PC-3 (cell line): ENCODE measurements at places on chromosomes 1 and 21. TPM values are rescaled to one million over a fixed set of nuclear protein-coding genes. Genes with fewer than 3 reads are reported as not detected.
A peak's percentile ranks its signal among the peaks of the same experiment; 100 is the strongest.

FCMR gene
- total RNA-seq: 1.5 and 4.6 TPM in 2 replicates

SLAMF7 gene
- total RNA-seq: 0.15 and 0.46 TPM in 2 replicates

ARTN gene
- 35.5 and 36.0 TPM in 2 replicates for total RNA-seq

GRCh38 chr1:44035726-44036408, 4.6 kb upstream of the SLC6A9 start:
- no peaks in the 10 kb centered on the region for H3K36me3 ChIP-seq
- no peak overlapping the region for H3K4me3 ChIP-seq
- H3K27me3 ChIP-seq: no peaks in the 10 kb centered on the region
- no peak for DNase-seq

DNA sequence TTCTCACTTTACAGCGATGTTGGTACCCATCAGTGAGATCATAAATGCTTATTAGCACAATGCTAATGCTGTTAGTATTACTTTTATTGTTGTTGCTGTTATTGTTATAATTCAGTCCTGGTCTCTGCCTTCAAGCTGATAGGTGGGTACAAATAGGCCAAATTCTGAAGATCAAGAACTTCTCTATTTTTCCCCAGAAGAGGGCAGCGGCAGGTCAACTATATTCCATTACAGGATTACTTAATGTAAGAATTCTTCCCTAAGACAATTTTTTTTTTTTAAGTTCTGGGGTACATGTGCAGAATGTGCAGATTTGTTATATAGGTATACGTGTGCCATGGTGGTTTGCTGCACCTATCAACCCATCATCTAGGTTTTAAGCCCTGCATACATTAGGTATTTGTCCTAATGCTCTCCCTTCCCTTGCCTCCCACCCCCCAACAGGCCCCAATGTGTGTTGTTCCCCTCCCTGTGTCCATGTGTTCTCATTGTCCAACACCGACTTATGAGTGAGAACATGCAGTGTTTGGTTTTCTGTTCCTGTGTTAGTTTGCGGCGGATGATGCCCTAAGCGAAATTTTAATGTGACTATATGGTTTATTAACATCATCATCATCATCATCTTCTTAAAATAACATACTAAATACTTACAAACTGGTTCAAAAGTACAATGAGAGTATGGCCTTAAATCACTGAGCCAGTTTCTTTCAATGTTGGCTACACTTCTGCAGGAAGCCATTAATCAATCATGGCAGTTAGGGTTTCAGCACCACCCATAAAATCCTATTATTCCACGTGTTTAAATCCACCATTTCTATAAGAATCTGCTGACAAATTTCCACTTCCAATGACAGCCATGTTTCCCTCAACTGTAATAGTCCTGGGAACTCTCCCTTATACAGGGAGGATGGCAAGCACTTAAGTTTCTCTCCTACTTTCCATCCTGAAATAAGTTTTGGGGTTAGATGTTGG, 19.2 kb downstream of the SLC19A2 start:
- no peaks in the 10 kb centered on the region; the same call in 1 of the 2 replicates for H3K36me3 ChIP-seq
- H3K4me1 ChIP-seq: peaks cover 16% of the 10 kb centered on the region

- H3K4me3 ChIP-seq: no peak overlapping the region
- H3K27me3 ChIP-seq: no peaks in the 10 kb centered on the region
- H3K4me1 ChIP-seq: 0 out of 2 replicates have a peak, but pooled peaks cover 4% of the 10 kb centered on the region
These were observed 42.1 kb downstream of the NCF2 start for GRCh38 chr1:183548116-183548515.

GRCh38 chr1:84757301-84757700, 67.0 kb upstream of the SSX2IP start:
- H3K4me3 ChIP-seq: no peak overlapping the region
- H3K27me3 ChIP-seq: no peaks in the 10 kb centered on the region
- 0 out of 2 replicates have a peak, but pooled peaks cover 4% of the 10 kb centered on the region for H3K4me1 ChIP-seq

- H3K36me3 ChIP-seq: peaks cover 8% of the 10 kb centered on the region; the same call in 1 of the 2 replicates
- DNase-seq: peak; percentile 48
- H3K4me1 ChIP-seq: peaks cover 35% of the 10 kb centered on the region
- H3K4me3 ChIP-seq: peak overlapping the region; percentile 85
- H3K27ac ChIP-seq: peak overlapping the region; percentile 53
These were observed 805 bp downstream of the NRIP1 start for GRCh38 chr21:15063814-15064575.
